Activated CD4-positive, alpha-beta T cell treated with anti-CD3 and anti-CD28 coated beads for 48 hours (primary cell): ENCODE measurements at places on chromosomes 2 and 18.
A peak's percentile ranks its signal among the peaks of the same experiment; 100 is the strongest.

DNA sequence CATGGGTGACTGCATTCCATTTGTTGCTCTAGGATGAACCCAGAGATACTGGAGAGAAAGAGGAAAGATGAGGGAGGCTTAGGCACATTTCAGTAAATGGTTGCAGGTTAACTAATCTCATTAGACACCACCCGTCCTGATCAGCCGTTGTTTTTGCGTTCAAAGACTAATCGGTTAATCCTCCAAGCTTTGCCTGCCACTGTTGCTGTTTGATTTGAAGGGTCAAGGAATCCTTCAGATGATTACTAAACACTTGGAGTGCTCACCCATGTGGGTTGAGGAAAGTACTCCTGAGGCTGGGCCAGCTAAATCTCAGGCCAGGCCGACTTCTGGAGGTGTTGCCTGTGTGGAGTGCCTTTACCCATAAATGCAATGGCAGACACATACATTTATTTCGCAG lies 8.6 kb downstream of the SH3RF3 start:
- DNase-seq: no peak

DNA sequence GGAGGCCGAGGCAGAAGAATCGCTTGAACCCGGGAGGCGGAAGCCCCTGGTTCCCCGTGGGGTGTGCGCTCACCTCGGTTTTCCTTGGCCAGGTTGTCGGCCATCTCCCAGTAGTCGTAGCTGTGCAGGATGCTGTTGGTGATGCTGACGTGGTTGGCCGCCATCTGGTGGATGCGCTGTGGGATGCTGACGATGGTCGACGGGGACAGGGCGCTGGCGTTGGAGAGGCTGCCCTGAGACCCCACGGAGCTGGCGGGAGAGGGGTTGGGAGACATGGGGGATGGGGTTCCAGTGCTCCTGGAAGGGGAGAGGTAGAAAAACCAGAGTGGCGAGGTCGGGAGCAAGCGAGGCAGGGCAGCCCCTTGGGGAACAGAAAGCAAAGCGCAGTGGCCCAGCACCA lies 64.4 kb upstream of the REV1 start:
- DNase-seq: no peak

DNA sequence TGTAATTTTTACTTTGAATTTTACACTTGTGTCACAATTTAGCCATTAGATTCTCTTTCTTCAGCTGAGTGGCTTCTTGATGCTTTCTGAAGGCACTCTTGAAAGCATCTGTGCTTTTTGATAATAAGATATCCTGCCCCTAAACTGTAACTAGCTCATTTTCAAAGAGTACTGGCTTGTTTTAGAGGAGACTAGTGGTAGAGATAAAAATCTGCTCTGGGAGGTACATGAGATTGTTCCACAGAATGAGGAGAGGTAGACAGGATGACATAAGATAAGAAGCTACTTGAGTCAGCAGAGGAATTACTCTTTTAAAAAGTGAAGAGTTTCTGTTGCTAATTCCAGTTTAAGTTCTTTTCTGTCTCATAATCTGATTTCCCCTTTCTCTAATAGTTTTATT lies 10.6 kb downstream of the PLEKHB2 start:
- DNase-seq: no peak

GRCh38 chr18:13268158-13269012 lies 49.8 kb downstream of the LDLRAD4 start:
- no peak for DNase-seq

DNA sequence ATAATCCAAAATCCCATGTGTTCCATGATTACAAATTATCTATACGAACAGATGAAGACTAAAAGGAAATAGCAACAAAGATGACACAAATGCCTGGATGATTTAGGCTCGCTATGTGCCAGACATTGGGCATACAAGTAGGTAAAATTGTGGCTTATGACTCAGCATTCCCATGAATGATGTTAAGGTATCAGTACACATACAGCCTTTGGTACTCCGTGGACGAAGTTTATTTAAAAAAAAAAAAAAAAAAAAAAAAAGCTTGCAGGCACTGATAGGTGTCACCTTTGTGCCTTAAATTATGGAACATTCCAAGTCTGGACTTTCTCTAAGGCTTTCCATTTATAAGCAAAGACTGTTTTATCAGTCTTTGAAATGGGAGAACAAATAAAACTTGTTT lies 2.7 kb downstream of the CHAC2 start:
- DNase-seq: peak; percentile 16

- DNase-seq: peak; percentile 7
Measured at GRCh38 chr2:19362094-19362754, 3.8 kb upstream of the OSR1 start.

- no peak for DNase-seq
Measured at GRCh38 chr18:23331091-23331920, 121.8 kb upstream of the RIOK3 start.

DNA sequence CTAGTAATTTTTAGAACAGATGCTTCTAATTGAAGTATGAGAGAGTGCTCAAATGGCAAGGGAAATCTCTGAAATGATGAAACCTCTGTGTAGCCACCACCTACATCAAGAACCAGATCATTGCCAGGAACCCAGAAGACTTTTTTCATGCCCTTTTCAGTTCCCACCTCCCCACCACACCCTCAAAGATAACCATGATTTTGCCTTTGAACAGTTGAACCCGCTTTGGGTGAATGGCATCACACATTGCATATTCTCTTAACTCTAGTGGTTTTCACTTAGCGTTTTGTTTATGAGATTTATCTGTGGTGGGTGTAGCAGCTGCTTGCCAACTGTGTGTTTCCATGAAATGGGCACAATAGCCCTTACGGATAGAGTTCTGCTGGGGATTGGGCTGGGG lies 142.9 kb upstream of the HDAC4 start:
- no peak for DNase-seq

- no peak for DNase-seq
Measured at GRCh38 chr2:231191896-231192872, 6.2 kb upstream of the ARMC9 start.

DNA sequence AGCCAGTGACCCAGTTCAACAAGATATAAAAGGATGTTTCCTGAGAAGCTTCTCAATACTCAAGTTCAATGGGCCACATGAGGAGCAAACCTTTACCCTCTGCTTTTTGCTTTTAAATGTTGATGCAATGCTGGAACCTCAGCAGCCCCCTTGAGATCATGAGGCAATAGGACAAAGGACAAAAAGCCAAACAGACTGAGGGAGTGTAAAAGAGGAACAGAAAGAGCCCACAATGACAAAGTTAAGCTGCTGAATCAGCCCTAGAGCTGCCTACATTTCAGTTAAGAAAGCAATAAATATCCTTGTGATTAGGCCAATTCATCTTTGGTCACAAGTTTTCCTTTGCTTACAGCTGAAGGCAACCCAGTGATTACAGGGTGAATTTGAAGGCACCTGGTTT lies 76.9 kb downstream of the MRO start:
- DNase-seq: no peak

GRCh38 chr2:84029903-84030575 lies 429.0 kb downstream of the SUCLG1 start:
- no peak for DNase-seq

DNA sequence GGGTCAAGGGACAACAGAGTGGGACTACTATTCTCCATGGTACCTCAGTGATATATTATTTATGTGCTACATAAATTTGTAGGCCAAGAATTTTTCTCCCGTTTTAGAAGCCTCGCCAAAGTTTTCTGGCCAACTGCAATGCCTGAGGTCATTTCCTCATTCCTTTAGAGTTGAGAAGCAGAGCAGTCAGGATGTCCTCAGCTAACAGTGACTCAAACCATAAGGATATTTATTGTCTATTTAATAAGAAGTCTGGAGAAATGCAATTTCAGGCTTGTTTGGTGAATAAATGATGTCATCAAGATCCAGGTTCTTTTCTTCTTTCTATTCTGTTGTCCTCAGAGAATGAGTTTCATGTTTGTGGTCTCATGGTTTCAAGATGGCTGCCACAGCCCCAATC lies 91.0 kb downstream of the ADCYAP1 start:
- DNase-seq: no peak
